NCI-H524 treated with DMSO at 0.1 percent for 48 hours (cell line): ENCODE measurements at places on chromosomes 16 and 17.

- no peak for DNase-seq
Measured at GRCh38 chr16:15545544-15545943, 97.4 kb downstream of the MARF1 start.

DNA sequence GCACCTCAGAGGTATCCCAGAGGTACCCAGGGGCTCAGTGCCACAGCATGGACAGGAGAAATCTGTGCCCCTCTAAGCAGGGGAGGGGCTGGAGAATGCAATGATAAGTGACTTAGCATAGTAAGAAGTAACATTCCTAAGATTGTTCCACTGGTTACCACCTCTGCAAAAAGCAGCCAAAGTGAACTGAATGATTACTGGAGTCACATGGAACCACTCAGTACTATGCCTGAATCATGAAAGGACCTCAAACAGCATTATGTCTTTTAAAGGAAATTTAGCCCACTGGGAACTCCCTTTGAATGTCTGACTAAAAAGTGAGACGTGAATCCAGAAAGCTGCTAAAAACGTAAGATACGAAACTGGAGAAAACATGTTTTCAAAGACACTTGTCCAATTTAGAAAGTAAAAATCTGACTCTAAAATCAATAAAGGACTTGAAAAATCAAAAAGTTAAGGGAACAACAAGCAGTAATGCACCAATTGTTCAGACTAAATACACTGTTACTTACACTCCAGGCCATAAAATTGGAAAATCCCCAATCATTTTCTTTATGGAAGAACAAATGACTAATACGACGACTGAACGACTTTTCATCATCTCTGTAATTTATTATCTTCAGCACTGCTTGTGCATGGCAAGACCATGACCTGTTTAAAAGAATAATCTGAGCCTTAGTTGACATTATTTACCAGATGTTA, 38.6 kb downstream of the LITAFD start:
- DNase-seq: no peak

- no peak for DNase-seq
Measured at GRCh38 chr16:47363761-47364160, 97.1 kb downstream of the ITFG1 start.

GRCh38 chr16:57147381-57148221, 38.2 kb downstream of the PSME3IP1 start:
- no peak for DNase-seq

GRCh38 chr16:56801762-56802161, 63.2 kb upstream of the SLC12A3 start:
- no peak for DNase-seq

DNA sequence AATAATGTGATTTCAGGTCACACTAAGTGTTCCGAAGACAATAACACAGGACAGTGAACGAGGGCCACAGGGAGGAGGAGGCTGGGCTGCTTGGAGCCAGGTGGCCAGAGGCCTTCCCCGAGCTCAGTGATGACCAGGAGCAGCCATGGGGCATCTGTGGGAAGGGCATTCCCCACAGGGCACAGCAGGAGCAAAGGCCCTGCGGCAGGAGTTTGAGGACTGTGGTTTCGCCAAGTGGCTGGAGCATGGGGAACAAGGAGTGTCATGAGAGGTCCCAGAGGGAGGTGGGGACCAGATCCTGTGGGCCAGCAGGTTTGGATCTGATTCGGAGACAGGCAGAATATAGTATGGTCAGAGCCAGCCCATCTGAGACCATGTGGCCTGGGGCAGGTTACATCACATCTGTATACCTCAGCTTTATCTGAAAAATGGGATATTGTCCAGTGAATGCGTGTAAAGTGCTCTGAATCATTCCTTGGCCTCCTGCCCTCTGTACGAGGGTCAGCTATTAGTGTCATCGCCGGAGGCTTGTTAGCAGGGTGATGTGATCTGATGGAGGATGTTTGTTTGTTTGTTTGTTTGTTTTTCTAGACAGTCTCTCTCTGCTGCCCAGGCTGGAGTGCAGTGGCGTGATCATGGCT, 176.8 kb downstream of the KATNIP start:
- DNase-seq: no peak

DNA sequence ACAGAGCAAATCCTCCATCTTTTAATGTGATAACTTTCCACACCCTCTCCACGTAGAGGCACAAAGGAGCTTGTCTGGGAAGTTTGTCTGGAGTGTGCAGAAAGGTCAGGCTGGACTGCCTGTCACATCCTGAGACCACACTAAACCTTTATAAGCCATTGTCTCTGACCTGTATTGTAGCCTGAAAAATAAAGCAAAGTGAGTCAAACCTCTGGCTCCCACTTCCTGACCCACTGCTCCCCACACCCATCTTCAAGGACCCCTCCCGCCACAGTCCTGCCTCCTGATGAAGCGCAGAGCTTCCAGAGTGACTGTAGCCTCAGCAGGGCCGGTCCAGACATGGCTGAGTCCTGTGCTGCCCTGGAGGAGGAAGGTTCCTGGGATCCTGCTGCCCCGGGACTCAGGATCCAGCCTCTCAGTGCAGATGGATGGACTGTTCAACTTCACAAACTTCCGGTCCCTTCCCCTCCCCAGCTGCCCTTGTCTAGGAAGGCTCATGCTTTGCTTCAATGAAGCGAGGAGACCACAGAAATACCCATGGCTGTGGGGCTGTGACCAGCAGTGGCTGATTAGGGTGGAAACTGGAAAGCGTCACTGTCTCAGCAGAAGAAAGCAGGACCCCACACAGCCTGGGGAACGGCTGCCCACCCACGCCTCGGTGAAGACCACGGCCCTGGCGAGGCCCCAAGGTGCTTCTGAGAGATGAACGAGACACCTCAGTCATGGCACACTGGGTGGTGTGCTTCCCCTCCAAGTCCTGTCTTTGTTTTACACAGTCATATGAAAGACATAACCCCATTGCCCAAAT, 30.9 kb upstream of the CLEC18B start:
- DNase-seq: no peak
